ENCODE measurements at places on chromosomes 16 and 17.

DNA sequence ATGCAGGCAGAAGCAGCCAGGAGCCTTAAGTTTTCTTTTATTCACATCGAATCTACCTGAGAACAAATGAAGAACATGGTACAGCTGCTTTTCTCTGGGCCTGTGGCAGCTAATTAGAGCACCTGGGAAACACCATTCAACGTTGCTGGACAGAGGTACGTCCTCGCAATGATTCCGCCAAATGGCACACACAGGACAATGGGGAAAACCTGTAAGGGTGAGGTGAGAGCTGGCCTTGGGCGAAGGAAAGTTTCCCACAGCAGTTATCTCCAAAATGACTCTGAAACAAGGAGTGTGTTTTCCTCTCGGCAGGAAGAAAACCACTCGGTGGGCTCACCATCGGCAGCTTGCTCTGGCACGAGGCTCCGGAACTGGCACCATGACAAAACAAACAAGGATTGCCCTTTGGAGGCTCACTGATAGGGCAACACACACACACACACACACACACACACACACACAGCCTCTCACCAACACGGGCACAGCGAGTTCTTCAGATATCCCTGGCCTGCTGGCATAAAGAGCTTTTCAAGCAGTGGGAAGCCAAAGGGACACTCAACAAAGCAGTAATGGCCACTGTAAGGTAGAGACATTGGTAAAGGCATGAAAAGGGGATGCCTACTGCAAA, 73.7 kb downstream of the ZFHX3 start:
- no peak for DNase-seq

- DNase-seq = no peak
Measured at GRCh38 chr17:18021372-18021771, 17.6 kb downstream of the ATPAF2 start.

DNA sequence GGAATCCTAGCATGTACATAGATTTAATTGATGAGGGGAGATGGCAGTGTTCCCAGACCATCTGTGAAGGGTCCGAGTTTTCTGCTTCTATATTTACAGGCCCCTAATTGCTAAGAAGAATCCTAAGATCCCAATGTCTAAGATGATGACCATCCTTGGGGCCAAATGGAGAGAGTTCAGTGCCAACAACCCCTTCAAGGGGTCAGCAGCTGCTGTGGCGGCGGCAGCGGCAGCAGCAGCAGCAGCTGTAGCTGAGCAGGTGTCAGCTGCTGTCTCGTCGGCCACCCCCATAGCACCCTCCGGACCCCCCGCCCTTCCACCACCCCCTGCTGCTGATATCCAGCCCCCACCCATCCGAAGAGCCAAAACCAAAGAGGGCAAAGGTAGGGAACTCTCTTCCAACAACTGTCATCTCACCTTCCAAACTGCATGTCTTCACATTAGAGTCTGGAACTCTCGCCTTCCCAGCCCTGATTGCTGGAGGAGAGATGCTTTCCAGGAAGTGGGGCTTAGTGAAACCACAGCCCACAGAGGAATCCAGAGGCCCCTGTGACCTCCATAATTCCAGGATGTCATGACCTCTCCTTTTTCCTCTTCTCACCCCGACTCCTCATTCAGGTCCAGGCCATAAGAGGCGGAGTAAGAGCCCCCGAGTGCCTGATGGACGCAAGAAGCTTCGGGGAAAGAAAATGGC, 4.7 kb downstream of the CHD3 start:
- no peak for DNase-seq

DNA sequence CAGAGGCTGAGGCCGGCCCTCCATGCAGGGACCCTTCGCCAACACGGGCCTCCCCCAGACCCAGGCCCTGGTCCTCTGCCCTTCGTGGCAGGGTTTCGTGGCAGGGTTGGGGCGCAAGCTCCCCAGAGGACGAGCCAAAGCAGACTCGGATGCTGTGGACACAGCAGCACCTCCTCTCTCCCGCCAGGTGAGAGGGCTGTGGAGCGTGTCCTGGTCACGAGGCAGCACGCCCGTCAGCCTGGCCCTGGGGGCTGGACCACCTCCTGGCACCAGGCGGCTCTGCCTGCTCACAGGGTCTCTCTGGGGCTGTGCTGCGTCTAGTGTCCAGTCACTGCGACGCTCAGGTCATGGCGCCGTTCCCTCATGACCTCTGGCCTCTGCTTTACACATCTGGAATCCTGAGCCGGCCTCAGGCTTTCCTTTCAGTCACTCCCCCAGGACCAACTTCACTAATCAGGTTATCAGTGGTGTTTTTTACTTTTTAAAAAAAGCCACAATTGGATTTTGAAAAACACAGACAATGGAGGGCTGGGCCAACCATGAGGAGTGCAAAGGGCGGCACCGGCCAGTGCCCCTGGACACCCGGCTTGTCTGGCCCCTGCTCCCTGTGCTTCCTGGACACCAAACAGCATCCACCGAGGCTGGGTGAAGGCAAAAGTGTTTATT, 5.4 kb downstream of the NDUFAF8 start:
- peak; percentile 16 for DNase-seq

- no peak for DNase-seq
Measured at GRCh38 chr17:63419949-63420867, 25.9 kb downstream of the CYB561 start.

Data from Caki2 (cell line).